ENCODE measurements at places on chromosomes 1 and 21. TPM values are rescaled to one million over a fixed set of nuclear protein-coding genes. Genes with fewer than 3 reads are reported as not detected.

The NEK7 gene
- total RNA-seq: 77.4 TPM

The TMPRSS15 gene
- total RNA-seq: not detected

The SIM2 gene
- 0.09 TPM for total RNA-seq

The RBP7 gene
- total RNA-seq: not detected

The AZIN2 gene
- 7.8 TPM for total RNA-seq

The FNDC10 gene
- total RNA-seq: 4.4 TPM

DNA sequence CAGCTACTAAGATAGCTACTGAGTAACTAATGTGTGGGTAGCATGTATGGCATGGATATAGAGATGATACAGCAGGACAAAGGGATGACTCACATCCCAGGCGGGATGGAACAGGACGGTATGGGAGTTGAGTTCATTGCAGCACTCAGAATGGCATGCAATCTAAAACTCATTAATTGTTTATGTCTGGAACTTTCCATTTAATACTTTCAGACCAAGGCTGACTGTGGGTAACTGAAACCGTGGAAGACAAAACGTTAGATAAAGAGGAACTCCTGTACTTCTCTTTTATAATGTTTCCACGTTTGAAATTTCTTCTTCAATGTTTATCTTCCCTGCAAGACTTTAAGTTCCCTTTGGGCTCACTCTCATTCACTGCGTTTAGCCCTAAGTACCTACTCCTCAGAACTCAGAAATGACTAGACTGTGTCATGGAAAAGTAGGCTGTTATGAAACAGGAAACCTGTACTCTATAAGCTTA, 151.9 kb downstream of the MAGI3 start:
- DNase-seq: no peak
- no peaks in the 10 kb centered on the region for H3K36me3 ChIP-seq
- no peaks in the 10 kb centered on the region for H3K27me3 ChIP-seq
- no peaks in the 10 kb centered on the region for H3K4me1 ChIP-seq

The CFHR5 gene
- not detected for total RNA-seq

- H3K4me3 ChIP-seq: no peak overlapping the region
- no peak overlapping the region for H3K27ac ChIP-seq
- no peaks in the 10 kb centered on the region for H3K4me1 ChIP-seq
- H3K27me3 ChIP-seq: no peaks in the 10 kb centered on the region
Measured at GRCh38 chr1:15650433-15650832, 33.2 kb downstream of the DDI2 start.

- H3K4me1 ChIP-seq: no peaks in the 10 kb centered on the region
- DNase-seq: no peak
- H3K27me3 ChIP-seq: peaks cover 28% of the 10 kb centered on the region
Measured at GRCh38 chr1:16094453-16095158, 21.2 kb upstream of the FAM131C start.

DNA sequence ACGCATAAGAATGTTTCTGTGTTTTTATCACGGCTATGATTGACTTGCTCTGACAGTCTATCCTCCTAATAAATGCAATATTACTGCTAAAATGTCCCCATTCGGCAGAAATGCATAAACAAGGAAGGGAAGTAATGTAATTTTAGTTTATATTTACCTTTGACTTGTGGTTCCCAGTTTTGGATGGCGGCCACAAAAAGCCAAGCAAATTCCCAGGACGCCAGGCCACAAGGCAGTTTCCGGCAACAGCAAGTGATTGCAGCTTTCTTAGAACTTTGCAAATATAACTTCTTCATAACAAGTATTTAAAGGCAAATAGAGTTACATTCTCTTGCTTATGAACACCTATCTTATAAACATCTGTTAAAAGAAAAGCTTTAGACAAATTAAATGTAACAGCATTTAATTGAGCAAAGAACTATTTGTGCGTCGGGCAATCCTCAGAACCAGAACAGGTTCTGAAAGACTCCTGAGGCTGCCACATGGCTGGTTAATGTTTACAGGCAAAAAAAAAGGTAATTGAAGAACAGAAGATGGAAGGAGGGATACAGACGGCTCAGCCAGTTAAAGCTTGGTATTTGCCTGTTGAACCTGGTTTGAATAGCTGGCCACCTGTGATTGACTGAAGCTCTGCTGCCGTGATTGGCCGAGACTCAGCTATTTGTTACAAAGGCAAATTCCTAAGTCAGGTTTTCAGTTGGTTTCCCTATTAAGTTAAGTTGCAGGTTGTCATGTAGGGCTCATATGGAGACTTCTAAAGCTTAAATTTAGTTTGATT, 80.8 kb downstream of the C21orf91 start:
- no peak for DNase-seq
- H3K4me3 ChIP-seq: no peak overlapping the region
- H3K27me3 ChIP-seq: no peaks in the 10 kb centered on the region
